ENCODE measurements at places on chromosomes 1 and 21. TPM values are rescaled to one million over a fixed set of nuclear protein-coding genes. Genes with fewer than 3 reads are reported as not detected.

The NR0B2 gene
- 28.0 TPM for polyA plus RNA-seq

The OPRD1 gene
- not detected for polyA plus RNA-seq

The F13B gene
- polyA plus RNA-seq = not detected

The LCA5L gene
- polyA plus RNA-seq = 3.4 TPM

The LCE6A gene
- polyA plus RNA-seq = not detected

The CFHR3 gene
- polyA plus RNA-seq = 1.6 TPM

DNA sequence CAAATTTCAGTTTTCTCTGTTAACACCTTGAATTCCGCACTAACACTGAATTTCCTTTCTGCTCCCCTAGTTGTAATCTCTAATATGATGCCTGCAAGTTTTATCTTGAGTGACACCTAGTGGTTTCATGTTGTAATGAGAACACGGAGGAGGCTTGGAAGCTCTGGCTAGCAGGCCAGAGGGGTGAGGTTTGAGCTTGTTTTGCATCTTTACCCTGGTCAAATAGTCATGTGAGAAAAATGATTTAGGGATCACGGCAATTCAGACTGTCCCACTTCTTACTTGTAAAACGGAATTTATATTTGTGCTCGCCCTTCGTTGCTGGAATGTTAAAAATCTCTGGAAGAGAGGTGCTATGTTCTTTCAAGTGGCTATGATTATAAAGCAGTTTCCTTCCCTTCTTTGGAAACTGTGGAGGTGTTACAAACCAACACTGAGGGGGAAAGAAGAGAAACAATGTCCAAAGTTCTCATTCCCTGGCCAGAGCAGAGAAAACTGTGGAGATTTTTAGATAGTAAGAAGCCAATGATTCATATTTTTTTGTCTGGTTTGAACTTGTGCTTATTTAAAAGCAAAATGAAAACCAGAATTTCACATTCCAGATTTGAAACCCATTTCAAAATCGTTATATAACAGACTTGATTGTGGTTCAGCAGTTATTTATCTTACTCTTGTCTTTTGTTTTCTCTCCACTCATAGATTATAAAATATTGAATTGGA is 5.3 kb upstream of the MROH9 start:
- H3K4me1 ChIP-seq = no peaks in the 10 kb centered on the region
- peak overlapping the region; percentile 51 for H3K27ac ChIP-seq
- DNase-seq = no peak
- H3K36me3 ChIP-seq = no peaks in the 10 kb centered on the region
- H3K27me3 ChIP-seq = no peaks in the 10 kb centered on the region
- H3K4me3 ChIP-seq = peak overlapping the region; percentile 48

DNA sequence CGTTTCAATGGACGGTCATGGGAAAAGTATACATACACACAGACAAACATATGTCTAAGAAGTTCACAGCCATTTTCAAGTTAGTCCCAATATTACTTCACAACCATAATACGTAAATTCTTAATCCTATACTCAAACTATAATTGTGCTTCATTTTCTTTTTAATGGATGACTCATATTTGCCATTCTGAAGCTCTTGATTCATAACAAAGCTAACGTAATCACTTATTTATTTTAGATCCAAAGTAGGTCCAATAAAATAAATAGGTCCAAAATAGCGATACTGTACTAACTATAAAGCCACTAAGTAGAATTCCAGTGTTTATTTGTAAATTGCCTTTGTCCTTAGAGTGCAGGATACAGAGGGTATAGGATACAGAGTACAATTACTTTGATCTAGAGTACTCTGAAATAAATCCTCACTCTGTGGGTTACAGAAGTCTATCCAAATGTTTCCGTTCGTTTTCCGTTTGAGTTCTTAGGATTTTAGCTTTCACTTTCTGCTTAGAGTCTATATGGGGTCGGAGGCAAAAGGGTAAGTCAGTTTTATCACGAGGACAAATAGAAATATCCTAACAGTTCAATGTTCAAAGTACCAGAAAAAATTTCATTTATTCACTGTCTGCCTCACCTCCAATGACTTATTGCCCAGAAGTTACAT is 8.8 kb upstream of the C1orf115 start:
- no peaks in the 10 kb centered on the region for H3K36me3 ChIP-seq
- H3K27me3 ChIP-seq = no peaks in the 10 kb centered on the region
- DNase-seq = no peak

DNA sequence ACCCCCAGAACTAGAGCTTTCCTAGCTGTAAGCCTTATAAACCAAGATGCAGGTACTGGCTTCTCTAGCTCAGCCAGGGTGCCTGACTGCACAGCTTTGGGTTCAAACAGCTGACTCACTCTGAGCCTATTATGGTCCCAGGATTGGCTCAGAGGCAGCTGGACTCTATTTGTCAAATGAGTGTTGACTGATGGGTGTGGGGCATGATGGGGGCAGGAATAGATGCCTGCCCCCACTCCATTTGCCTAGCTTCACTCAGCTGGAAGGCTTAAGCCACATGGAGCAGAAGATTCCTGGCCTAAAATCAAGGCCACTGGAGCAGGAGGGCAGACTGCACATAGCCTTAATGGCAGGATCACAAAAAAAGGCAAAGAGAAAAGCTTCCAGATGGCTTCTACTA is 90.5 kb downstream of the PIK3R3 start:
- DNase-seq = no peak
- no peaks in the 10 kb centered on the region for H3K36me3 ChIP-seq
- no peak overlapping the region for H3K27ac ChIP-seq
- no peaks in the 10 kb centered on the region for H3K27me3 ChIP-seq
- H3K4me3 ChIP-seq = no peak overlapping the region
- H3K4me1 ChIP-seq = no peaks in the 10 kb centered on the region

- H3K27ac ChIP-seq = no peak overlapping the region
- H3K36me3 ChIP-seq = no peaks in the 10 kb centered on the region
- no peaks in the 10 kb centered on the region for H3K4me1 ChIP-seq
- DNase-seq = no peak
These were observed 163.9 kb downstream of the LRRC40 start for GRCh38 chr1:70041317-70042045.

GRCh38 chr1:46174448-46175231 is at the start of gene TSPAN1:
TSS of gene TSPAN1 (plus strand) at chr1:46175087. CDS start at chr1:46181108, 6,021 bp downstream.
- no peak within 1 kb of the TSS for H3K4me3 ChIP-seq
- peak within 1 kb of the TSS; percentile 39 for H3K27ac ChIP-seq
- H3K36me3 ChIP-seq = no peaks in the 10 kb centered on the region
- peak; percentile 72 for DNase-seq

GRCh38 chr1:225460737-225461532 is 33.1 kb upstream of the LBR start:
- H3K36me3 ChIP-seq = no peaks in the 10 kb centered on the region
- H3K4me3 ChIP-seq = no peak overlapping the region
- peak; percentile 47 for DNase-seq
- no peaks in the 10 kb centered on the region for H3K4me1 ChIP-seq
- H3K27me3 ChIP-seq = no peaks in the 10 kb centered on the region
- no peak overlapping the region for H3K27ac ChIP-seq

- no peaks in the 10 kb centered on the region for H3K36me3 ChIP-seq
- no peak overlapping the region for H3K4me3 ChIP-seq
- DNase-seq = no peak
- no peaks in the 10 kb centered on the region for H3K27me3 ChIP-seq
These were observed 51.8 kb upstream of the CXADR start for GRCh38 chr21:17461014-17461413.

- H3K4me3 ChIP-seq = no peak overlapping the region
- H3K27ac ChIP-seq = no peak overlapping the region
- no peak for DNase-seq
- no peaks in the 10 kb centered on the region for H3K27me3 ChIP-seq
- no peaks in the 10 kb centered on the region for H3K36me3 ChIP-seq
These were observed 84.3 kb upstream of the KLHDC7A start for GRCh38 chr1:18396247-18396980.

DNA sequence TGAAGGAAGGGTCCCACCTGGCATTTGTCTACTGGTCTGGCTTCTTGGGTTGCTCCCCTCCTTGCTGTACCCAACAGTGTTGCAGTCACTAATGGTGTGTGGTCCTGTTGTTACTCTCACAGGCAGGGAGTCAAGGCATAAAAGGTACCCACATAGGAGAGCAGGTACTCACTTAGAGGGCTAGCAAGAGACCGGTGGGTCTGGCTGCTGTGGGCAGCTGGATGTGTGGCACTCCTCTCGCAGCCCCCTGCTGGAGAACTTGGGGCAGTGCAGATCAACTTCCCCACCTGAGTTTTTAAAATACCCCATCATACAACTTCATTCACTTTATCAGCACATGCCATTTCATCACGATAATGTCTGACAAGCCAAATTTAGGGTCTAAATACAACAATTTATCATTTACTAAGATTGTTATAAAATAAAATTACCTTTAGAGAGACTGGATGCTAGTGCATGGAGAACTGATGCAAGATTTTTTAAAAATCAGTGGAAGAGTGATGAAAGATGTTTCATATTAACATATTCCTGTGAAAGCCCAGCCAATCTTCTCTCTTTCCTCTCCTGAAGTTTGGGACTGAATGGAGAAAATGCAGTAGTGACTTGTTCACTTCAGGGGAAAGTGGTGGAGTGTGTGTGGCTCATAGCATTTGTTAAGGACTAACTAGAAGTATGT is 42.8 kb downstream of the ACP6 start:
- H3K36me3 ChIP-seq = peaks cover 4% of the 10 kb centered on the region
- H3K27ac ChIP-seq = no peak overlapping the region
- peak; percentile 81 for DNase-seq
- H3K27me3 ChIP-seq = no peaks in the 10 kb centered on the region
- no peaks in the 10 kb centered on the region for H3K4me1 ChIP-seq

DNA sequence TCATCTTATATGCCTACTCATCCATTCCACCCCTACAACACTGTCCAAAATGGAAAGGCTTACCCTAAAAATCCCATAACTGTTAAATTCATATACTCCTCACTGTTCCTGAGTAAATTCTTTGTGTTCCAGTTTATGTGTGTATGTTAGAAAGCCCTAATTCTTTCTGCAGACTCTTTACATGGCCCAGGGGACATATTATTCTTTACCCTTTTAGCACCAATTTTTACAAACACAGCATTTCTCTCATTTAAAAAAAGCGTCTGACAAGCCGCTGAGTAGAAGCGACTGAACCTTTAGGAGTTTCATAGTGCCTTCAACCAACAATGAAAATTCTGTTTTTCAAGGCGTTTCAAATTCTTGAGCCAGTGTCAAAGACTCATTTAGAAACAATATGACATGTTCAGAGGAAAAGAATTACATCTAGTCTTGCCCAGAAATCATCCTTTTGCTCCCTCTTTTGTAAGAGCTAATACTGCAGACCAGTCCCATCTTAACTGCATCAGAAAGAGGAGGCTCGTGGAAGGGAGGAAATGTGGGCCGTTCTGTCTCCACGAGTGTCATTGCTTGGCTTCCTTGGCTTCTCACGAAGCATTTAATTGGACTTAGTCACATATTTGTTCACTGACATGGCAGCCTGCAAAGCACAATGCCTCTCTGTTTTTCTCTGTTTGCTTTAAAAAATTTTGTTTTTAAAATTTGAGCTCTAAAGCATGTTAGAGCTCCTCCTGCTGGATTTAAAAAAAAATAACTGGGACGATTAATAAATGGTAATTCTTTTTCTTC is 21.3 kb upstream of the C1orf105 start:
- peak overlapping the region; percentile 1 for H3K4me3 ChIP-seq
- H3K36me3 ChIP-seq = no peaks in the 10 kb centered on the region
- DNase-seq = no peak
- H3K27me3 ChIP-seq = no peaks in the 10 kb centered on the region

GRCh38 chr1:11458811-11459275 is 20.1 kb upstream of the DISP3 start:
- no peaks in the 10 kb centered on the region for H3K36me3 ChIP-seq
- no peaks in the 10 kb centered on the region for H3K4me1 ChIP-seq
- no peak overlapping the region for H3K4me3 ChIP-seq

- H3K4me3 ChIP-seq = no peak overlapping the region
- H3K27me3 ChIP-seq = no peaks in the 10 kb centered on the region
- H3K4me1 ChIP-seq = no peaks in the 10 kb centered on the region
- H3K36me3 ChIP-seq = no peaks in the 10 kb centered on the region
These were observed 15.4 kb upstream of the FRRS1 start for GRCh38 chr1:99781798-99782197.

DNA sequence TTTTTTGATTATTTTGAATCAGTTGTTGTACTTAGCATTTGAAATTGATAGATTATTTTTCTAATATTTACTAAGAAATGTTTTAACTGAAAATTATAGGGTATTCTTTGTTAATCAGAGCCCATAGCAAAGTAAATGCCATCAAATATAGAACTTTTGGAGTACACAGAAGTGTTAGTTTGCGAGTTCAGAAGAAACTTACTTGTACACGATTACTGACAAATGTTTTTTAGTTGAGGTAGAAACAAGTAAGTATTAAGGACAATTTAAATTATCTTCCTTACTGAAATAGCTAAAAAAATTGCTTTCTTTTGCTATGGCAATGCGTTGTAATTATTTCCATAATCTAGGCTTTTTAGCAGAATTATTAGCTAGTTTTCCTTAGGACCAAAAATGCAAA is 692.2 kb downstream of the USP25 start:
- no peaks in the 10 kb centered on the region for H3K27me3 ChIP-seq
- H3K27ac ChIP-seq = no peak overlapping the region
- no peaks in the 10 kb centered on the region for H3K36me3 ChIP-seq
- no peak overlapping the region for H3K4me3 ChIP-seq
- DNase-seq = no peak
- H3K4me1 ChIP-seq = no peaks in the 10 kb centered on the region

- no peaks in the 10 kb centered on the region for H3K4me1 ChIP-seq
- no peaks in the 10 kb centered on the region for H3K36me3 ChIP-seq
- DNase-seq = no peak
These were observed 480.2 kb downstream of the COL11A1 start for GRCh38 chr1:102628109-102628613.

DNA sequence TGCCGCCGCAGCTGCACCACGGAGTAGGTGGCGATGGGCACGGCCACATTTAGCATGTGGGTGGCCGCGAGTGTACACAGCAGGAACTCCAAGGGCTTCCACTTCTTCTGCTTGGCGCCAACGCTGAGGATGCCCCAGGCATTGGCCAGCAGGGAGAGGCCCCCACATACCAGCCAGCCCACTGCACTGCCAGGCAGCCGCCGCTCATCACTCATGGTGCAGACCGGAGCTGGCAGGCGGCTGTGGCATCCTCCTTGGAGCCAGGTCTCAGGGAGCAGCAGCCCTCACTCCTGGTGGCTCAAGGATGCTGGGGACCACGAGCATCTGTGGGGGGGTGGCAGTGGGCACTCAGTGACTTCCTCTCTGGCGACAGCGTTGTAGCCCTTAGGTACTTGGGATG is 6.2 kb downstream of the GPR153 start:
- no peak overlapping the region for H3K4me3 ChIP-seq
- no peaks in the 10 kb centered on the region for H3K4me1 ChIP-seq
- no peak for DNase-seq
- H3K27me3 ChIP-seq = no peaks in the 10 kb centered on the region

- H3K4me3 ChIP-seq = no peak overlapping the region
- H3K27ac ChIP-seq = no peak overlapping the region
- H3K36me3 ChIP-seq = no peaks in the 10 kb centered on the region
- H3K4me1 ChIP-seq = no peaks in the 10 kb centered on the region
- DNase-seq = no peak
These were observed 54.4 kb upstream of the TMPRSS2 start for GRCh38 chr21:41562101-41563000.

- H3K4me3 ChIP-seq = no peak overlapping the region
- H3K27me3 ChIP-seq = no peaks in the 10 kb centered on the region
- peak; percentile 80 for DNase-seq
- no peaks in the 10 kb centered on the region for H3K4me1 ChIP-seq
These were observed 17.2 kb upstream of the RASSF5 start for GRCh38 chr1:206489980-206490770.

Measured in aorta (tissue), 5 donors.